Fibroblast of skin of back (primary cell): ENCODE measurements at places on chromosomes 4 and X.

- DNase-seq: peak; percentile 62
These were observed 164.1 kb downstream of the GASK1B start for GRCh38 chr4:158008551-158009218.

GRCh38 chrX:3161681-3162080 lies 120.4 kb downstream of the ARSF start:
- DNase-seq: peak; percentile 62

DNA sequence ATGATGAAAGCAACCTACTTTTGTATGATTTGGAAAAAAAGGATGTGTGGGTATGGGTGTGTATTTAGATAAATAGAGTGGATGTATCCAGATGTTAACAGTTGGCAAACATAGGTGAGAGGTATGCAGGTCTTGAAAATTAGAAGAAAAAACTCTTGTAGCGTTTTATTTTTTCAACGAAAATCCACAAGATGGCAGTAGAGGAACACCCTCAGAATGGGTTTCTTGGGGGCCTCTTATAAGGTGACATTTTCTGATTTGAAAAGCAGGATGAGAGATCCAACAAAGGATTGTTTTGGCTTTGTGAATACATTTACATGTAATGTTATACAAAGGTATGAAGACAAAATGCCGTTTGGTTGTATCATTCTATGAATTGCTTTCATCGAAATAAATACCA lies 68.3 kb downstream of the FMR1NB start:
- peak; percentile 21 for DNase-seq

DNA sequence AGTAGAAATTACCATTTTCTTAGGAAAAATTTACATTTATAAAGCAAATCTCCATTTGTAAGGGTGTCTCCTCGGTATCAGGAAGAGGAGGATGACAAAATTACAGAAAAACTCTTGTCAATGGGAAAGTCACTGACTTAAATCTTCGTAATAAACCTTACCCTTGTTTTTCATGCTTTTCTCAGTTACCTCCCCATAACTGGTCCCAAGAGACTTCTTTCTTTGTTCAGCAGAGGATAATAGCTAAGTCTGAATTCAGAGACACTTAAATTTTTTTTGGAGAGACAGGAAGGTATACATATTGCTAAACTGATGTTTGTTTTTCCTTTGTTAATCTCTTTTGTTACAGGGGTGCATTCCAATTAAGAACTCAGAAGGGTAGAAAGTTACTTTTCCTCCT lies 125.5 kb upstream of the JADE1 start:
- no peak for DNase-seq

GRCh38 chr4:172308078-172308477 lies 494.9 kb downstream of the GALNTL6 start:
- DNase-seq: no peak

DNA sequence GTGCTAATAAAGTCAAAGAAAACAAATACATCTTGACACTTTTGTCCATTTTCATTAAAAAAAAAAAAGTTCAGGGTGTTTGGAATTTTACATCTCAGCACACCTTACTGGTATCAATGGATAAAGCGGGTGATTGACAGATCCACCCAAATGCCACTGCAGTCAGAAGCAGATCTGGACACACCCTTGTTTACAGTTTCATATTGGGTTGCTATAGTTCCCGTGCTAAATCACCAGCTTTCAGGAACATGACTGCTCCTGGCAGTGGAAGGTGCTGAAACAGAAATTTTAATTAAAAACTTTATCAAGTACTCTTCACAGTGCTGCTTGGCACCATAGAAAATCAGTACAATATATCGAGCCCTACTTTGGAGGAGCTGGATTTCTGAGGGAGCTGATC lies 116.3 kb downstream of the STOX2 start:
- DNase-seq: no peak

DNA sequence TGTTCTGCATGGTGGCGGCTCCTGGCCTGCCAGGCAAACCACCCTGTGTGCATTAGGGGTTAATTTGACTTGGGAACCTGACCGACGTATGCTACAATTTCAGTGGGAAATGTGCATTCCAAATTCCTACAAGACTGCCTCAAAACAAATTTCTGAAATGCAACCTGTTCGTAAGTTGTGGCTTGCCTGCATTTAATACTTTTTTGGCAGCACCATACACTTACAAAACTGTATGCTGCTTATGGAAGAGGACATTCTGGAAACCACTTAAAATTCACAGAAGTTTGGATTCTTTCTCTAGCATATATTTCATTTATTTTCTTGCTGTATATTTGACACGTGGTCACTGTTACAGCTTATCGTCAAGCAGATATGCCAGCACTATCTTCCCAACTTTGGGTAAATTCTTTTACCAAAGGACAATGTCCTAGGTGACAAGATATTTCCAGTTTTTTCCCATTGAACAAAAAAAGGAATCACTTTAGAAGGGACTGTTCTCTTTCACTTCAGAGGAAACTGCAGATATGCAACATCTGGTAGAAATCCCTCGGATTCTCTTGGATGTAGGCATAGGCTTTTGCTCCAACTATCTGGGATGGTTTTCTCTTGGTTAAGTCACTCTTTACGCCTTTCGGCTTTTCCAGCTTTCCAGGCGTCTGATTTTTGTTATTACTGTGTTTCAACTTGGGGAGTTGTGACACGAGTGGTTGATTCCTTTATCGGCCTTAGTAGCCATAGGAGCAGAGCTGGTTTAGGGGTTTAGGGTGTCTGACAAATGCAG lies 9.7 kb upstream of the TENM3 start:
- DNase-seq: no peak

DNA sequence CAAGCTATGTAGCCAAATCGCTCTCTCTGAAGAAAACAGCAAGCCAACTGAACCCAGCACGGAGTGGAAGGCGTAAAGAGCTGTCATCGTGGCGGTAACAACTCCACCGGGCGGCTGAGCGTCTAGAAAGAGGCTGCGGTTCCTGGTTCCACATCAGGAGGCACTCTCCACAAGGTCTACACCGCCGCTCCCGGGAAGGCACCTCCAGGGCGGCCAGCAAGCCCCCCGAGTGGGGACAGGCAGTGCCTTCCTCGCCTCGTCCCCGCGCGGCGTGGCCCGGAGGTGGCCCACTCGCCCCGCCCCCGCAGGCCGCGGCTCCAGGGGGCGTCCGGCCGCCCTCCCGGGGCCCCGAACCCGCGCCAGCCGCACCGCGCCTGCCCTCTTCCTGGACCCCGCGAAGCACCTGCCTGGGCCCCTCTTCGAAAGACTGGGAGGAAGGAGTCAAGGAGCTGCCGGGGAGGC lies 755 bp downstream of the KLHL8 start:
- DNase-seq: peak; percentile 40

GRCh38 chr4:185587427-185588161 lies 52.3 kb upstream of the PDLIM3 start:
- DNase-seq: no peak

GRCh38 chrX:107935200-107935599 lies 47.0 kb downstream of the TEX13B start:
- peak; percentile 35 for DNase-seq

DNA sequence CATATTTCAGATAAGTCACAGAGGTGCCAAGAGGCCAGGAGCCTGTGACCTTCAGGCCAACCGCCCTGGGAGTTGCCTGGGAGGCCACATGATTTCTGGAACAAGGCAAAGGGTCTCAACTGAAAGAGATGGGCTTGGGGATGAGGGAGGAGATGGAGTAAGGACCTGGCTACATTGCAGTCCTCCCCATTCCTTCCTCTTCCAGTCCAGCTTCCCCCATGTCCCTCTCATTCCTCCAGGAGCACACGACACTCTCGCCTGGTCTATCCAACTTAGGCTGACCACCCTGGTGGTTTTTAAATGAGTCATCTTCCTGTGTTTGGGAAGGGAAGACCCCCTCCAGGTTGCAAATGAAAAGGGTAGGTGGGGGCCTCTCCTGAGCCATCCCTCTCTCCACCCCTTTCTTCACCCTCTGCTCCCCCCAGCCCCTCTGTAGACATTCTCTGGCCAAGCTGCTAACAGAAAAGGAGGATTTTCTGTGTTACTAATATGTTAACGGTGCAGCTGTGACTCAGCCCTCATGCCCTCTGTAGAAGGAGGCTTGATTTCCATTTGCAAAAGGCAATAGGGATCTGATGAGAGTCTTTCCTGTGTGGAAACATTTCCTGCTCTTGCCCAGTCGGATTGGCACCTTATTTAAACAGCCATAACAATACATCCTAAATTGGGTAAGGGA lies 79.2 kb downstream of the RTL5 start:
- DNase-seq: peak; percentile 50

GRCh38 chr4:146053891-146054290 lies 115.3 kb upstream of the ZNF827 start:
- peak; percentile 50 for DNase-seq

DNA sequence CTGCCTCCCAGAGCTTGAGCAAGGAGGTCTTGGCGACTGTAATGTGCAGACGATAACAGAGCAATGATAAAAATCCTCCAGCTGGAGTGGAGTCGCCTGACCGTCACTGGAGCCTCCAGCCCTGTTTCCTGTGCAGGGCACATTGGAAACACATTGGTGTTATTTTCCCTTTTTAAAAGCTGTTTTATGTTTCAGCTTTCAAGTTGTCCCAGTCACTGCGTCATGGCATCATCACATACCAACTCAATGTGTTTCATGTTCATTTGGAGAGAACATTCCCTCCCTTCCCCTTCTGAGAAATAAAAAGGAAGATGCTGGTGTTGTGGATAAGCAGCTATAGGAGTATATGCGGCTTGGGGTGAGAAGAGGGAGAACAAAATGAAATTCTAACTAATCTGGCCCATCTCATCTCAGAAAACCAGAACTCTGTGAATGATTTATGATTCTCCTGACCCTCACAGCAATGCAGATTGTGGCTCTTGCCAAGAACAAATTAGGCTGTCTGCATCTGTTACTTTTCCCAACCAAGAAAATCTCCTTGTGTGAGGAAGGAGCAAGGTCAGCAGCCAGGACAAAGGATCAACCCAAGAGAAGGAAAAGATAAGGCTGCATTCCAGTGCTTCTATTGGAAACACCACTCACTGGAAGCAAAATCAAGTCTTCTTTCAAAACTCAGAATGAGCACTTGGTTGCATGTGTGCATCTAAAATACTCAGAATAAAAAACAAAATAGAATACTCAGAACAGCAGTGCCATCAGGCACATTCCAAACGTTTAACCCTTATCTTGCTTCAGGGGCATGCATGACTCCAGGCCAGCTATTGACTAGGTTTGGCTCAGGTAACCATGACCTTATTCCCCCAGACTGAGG lies 134.4 kb downstream of the RASL11B start:
- peak; percentile 56 for DNase-seq

- DNase-seq: no peak
These were observed 54.5 kb upstream of the WDR1 start for GRCh38 chr4:10171055-10171454.

DNA sequence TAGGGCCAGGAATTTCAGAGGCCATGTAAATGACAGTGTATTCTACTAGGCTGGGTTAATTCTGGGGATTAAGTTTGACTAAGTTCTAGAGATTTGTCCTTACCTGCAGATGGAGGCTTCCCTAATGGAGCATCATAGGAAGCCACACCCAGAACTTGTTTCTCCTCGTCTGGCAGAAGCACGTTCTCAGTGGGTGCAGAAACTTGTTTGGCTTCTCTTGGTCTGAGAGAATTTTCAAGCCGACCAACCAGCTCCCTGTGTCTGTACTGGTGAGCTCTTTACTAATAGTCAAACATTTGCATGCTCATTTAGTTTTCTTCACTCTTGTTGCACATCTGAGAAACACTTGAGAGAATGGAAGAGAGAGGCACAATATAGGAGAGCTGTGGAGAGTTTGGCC lies 907 bp upstream of the ATP10D start:
- DNase-seq: no peak

GRCh38 chrX:42708222-42708621 lies 69.7 kb downstream of the PPP1R2C start:
- DNase-seq: peak; percentile 7

- no peak for DNase-seq
These were observed 90.7 kb upstream of the PCDH18 start for GRCh38 chr4:137623013-137623412.

GRCh38 chr4:172725581-172725980 lies 443.0 kb upstream of the GALNT7 start:
- DNase-seq: peak; percentile 55

DNA sequence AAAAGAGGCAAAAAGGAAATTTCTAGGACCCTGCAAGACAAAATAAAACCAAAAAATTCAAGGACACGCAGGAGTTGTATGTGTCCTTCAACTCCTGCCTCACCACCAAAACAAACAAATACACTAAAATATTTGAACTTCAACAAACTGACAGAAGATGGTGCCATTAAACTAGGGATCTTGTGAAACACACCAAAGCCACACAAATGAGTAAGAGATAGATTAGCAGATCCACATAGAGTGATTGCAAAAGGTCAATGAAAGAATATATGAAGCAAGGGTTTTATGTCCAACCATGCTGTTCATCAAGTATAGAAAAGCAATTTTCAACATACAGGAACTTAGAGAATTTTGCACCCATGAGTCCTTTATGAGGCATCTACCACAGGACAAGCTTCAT lies 40.1 kb upstream of the SCML1 start:
- DNase-seq: no peak

GRCh38 chr4:17535906-17536305 lies 20.9 kb downstream of the CLRN2 start:
- DNase-seq: no peak

DNA sequence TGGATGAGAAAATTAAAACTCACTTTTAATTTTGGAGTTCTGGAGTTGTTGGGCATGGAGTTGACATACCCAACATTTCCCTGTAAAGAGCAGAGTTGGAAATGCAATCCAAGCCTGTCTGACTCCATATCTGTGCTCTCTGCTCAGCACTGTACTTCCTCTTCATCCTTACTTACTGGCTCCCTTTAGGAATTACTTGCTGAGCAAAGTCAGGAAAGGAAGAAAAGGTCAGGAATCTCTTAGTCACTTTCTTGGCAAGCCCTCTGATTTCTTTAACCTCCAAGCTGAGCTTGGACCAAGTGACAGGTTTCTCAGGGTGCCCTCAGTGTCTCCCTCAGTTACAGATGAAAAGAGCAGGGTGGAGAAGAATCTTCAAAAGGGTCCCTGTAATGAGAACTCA lies 501.5 kb downstream of the ZIC3 start:
- DNase-seq: no peak

DNA sequence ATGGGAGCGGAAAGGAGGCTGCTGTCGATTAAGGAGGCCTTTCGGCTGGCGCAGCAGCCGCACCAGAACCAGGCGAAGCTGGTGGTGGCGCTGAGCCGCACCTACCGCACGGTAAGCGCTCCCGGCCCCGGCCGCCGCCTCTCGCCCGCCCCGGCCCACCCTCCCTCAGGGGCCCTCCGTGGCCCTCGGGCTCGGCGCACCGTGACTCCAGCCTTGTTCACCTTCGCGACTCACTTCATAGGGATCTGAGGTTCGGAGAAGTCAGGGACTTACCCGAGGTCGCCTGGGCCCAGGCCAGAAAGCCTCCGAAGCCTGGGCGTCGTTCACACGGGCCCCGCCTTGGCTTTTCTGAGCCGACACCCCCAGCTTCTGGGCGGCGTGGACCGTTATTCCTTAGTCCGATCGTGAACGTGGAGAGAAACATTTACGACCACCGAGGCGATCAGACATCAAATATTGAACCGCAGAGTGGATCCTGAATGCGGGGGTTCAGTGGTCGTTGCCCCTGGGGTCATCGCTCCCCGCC lies 362 bp downstream of the NCAPG start:
- DNase-seq: no peak

GRCh38 chr4:95627709-95628108 lies 78.9 kb upstream of the UNC5C start:
- no peak for DNase-seq

- DNase-seq: peak; percentile 35
These were observed 22.3 kb downstream of the QRFPR start for GRCh38 chr4:121358473-121358872.
